ENCODE measurements at places on chromosomes 2 and 18.

- DNase-seq, result no peak
These were observed 207.3 kb downstream of the TRIB2 start for GRCh38 chr2:12923907-12924610.

DNA sequence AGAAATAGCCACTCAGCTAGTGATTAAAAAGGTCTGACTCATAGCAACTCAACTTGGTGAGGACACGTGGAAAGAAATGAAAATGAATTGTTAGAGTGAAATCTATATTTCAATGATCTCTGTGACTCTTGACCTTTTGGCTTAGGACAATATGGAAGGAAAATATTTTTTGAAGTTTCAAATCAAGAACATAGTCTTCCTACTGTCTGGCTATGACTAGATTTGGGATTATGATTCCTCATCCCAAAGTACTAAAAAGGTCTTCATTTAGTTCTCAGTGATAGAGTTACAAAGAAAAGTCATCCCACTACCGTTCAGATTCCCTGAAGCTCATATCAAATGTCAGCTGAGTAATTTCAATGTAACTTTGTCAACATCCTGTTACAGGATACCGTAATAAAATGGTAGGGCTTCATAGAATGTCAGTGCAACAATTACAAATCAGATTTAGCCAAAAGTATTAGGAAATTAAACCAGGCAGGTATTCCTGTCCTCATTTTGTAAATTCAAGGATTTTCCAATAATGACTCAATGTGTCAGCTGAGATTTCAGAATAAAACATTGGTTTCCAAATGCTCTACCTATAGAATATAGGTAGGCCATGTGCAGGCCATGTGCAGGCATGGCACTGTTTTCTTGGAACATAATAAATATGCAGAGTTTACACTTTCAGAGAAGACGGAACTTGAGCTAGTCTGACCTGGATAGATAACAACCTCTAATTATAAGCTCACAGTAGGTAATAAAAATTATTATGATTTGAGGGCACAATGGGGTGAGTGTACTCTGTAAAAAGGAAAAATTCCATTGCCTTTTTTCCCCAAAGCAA, 36.0 kb downstream of the ANKRD29 start:
- DNase-seq, result no peak

DNA sequence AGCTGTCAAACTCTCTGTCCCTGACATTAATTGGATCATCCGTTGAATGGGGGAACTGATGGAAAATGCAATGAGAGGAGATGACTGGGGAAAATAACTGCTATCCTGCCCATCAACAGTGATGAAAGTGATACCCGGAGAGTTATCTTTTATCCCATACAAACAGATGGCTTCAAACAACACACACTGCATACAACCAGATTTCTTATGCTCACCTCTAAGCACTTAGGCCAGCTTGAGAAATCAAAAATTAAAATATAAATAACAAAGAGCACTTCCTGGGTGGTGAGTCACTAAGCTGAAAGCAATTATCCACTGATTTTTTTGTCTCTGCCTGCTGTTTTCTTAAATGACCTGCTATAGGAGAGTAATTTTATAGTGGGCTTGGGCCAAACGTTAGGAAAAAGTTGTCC, 237.6 kb upstream of the RGPD4 start:
- DNase-seq, result no peak

DNA sequence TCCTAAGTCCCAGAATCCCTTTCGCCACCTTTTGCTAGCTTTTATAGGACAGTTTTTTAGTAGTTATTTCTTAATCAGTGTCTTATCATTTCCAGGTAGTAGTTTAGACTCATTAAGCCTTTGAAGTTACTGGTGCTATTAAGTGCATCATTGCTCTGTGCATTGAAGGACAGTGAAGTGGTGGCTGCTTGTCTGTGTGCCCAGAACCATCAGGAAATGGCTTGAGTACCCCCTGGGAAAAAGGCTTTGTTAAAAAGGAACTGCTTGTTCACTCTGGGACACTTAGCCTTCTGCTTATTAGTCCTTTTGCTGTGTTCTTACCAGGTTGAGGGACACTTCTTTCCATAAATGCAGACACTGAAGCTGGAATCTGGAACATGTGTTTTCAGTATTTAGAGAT, 30.0 kb downstream of the DTNA start:
- DNase-seq, result no peak

DNA sequence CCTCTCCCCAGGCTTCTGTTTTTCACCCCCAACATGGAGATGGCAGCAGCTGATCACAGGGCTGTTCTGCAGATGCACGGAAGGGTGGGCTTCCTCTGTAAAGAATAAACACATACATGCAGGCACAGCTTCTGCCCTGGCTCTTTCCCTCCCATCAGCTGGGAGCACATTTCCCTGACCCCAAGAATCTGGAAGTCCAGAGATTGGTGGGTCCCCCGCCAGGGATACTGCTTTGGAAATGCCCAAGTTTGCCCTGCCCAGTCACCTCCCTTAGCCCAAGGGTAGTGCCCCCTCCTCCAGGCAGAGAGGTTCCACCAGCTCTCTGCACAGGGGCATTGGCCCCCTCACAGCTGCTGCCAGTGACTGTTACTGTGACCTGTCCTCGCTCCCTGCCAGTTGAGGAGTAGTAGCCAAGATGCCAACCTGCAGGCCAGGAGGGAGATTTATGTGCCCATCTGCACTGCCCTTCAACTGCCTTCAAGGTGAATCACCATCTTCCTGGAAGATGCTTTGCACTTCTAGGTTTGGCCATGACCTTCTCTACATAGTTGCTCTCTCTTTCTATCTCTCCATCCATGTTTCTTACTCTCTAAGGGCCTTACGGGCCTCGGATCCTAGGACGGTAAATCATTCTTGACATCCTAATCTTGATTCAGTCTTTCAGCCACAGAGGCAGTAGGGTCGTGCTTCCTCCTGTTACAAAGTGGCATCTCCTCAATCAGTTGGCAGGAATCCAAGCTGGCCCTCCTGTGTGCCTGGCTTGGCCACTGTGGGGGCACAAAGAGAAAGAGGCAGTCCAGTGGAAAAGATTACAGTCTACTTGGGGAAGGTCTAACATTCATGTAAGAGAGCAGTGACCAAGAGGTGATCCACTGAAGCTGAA, 121.8 kb downstream of the CTIF start:
- no peak for DNase-seq

All from GM12864 (cell line).